ENCODE measurements at places on chromosomes 7 and 10.

GRCh38 chr7:44603193-44603592 is 3.2 kb upstream of the OGDH start:
- no peak for DNase-seq

- no peak for DNase-seq
These were observed 135.0 kb upstream of the PALS2 start for GRCh38 chr7:24438232-24438631.

GRCh38 chr7:41578700-41579099 is 124.2 kb downstream of the INHBA start:
- DNase-seq = no peak

DNA sequence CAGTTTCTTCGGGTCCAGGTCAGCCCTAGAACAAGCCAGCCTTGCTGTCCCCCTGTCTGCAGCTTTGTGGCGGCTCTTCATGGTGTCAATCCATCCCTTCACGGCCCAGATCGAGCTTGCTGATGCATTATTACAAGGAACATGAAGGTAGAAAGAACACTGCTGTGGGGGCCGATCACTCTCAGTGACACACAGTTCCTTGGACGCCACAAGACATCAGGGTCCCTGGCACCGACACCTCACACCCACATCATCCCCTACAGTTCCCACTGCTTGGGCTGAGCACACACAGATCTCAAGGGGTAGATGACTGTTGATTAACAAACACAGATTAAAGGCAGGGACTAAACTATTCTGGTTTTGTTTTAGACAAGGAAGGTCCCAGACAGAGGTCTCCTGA is 119.4 kb downstream of the KMT2E start:
- DNase-seq = no peak

- no peak for DNase-seq
These were observed 28.2 kb downstream of the PDGFA start for GRCh38 chr7:491292-491957.

GRCh38 chr7:51376420-51377092 is 59.9 kb upstream of the COBL start:
- no peak for DNase-seq

- DNase-seq = no peak
These were observed 319.0 kb downstream of the GRID1 start for GRCh38 chr10:86047588-86047987.

All from cerebellar nuclear complex (tissue), 1 donor.